ENCODE measurements at places on chromosomes 12 and 14. TPM values are rescaled to one million over a fixed set of nuclear protein-coding genes. Genes with fewer than 3 reads are reported as not detected.

The TESPA1 gene
- total RNA-seq = 86.5 TPM

The CLEC6A gene
- not detected for total RNA-seq

DNA sequence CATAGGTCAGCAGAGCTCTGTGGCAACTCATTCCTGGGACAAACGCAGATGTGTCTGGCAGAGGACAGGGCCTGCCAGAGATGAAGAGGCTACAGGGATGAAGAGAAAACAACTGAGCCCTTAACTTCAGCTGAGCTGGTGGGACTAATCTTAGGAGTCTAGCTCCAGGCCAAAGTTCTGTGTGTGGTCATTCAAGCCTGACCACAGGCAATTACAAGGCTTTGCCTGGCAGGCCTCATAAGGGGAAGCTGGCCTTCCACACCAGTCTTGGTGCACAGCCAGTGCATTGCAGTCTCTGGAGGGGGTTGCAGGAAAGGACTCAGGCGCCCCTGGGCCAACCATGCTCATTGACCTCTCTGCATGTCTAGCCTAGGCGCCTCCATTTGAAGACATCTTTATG is 127.6 kb upstream of the DAAM1 start:
- no peaks in the 10 kb centered on the region for H3K4me1 ChIP-seq
- DNase-seq = no peak
- H3K27ac ChIP-seq = no peak overlapping the region
- H3K36me3 ChIP-seq = no peaks in the 10 kb centered on the region
- no peak overlapping the region for H3K4me3 ChIP-seq

- H3K36me3 ChIP-seq = no peaks in the 10 kb centered on the region
- DNase-seq = no peak
- no peak overlapping the region for H3K4me3 ChIP-seq
- peaks cover 6% of the 10 kb centered on the region for H3K27me3 ChIP-seq
- peaks cover 4% of the 10 kb centered on the region for H3K4me1 ChIP-seq
- no peak overlapping the region for H3K27ac ChIP-seq
Observed at GRCh38 chr12:49939707-49940106, 10.8 kb upstream of the AQP2 start.

GRCh38 chr14:99616832-99617800 is 13.1 kb upstream of the CCDC85C start:
- no peak for DNase-seq
- H3K4me1 ChIP-seq = peaks cover 3% of the 10 kb centered on the region
- no peak overlapping the region for H3K27ac ChIP-seq
- no peak overlapping the region for H3K4me3 ChIP-seq
- no peaks in the 10 kb centered on the region for H3K36me3 ChIP-seq

GRCh38 chr12:230925-231671 is 17.1 kb upstream of the SLC6A12 start:
- DNase-seq = no peak
- H3K36me3 ChIP-seq = peaks cover 2% of the 10 kb centered on the region
- H3K27me3 ChIP-seq = peaks cover 9% of the 10 kb centered on the region

DNA sequence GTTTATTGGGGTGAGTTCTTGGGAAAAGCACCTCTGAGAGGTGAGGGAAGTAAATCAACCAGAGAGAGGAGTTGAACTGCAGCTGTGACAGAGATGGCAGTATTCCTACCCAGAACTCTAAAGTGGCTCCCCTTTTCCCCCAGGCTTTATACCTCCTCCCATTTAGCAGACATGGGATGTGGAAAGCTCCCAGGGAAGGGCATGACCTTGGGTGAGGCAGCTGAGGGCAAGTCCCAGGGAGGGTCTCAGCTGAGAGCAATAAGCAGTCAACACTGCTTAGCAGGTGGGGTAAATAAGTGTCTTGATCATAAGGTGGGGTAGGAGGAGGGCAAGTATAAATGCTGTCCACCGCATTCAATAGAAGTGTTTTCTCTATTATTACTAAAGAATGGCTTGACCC is 143.0 kb downstream of the AKAP6 start:
- no peak for DNase-seq
- no peaks in the 10 kb centered on the region for H3K27me3 ChIP-seq
- no peaks in the 10 kb centered on the region for H3K4me1 ChIP-seq
- H3K4me3 ChIP-seq = no peak overlapping the region
- no peak overlapping the region for H3K27ac ChIP-seq
- H3K36me3 ChIP-seq = no peaks in the 10 kb centered on the region

The POTEM gene
- total RNA-seq = not detected

DNA sequence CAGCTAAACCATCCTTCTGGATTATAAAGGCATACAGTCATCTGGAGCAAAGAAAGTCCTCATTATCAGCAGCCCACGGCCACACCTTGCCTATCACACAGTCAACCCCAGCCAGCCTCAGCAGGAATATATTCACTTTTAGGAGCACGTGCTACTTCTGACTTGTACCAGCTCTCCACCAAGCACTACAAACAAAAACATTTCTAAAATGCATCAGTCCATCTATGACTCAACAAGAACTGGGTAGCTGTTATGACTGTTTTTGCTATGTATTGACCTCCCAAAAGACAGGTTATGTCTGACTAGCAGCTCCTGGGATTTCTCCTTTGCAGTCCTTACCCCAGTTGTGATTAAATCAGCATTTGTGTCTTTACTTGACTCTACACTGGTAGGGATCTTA is 31.2 kb downstream of the NUAK1 start:
- H3K27me3 ChIP-seq = peaks cover 48% of the 10 kb centered on the region
- no peaks in the 10 kb centered on the region for H3K4me1 ChIP-seq
- H3K4me3 ChIP-seq = no peak overlapping the region
- H3K36me3 ChIP-seq = no peaks in the 10 kb centered on the region
- DNase-seq = no peak
- H3K27ac ChIP-seq = no peak overlapping the region

The RIMBP2 gene
- not detected for total RNA-seq

DNA sequence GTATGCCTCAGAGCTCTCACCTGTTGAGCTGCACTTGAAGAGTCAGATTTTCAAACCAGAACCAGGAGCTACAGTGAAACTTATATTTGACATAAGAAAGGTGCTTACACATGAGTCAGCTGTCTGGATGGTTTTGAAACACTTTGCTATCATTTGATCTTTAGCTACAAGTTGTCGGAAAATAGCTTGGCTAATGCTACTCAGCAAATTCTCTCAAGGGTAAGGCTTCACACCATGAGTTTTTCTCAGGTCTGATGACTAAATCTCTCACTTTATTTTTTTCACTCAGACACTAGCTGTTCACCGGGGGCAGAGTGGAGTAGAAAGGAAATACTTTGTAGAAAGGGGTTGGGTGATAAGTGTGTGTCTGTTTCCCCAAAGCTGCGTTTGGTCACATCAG is 171.8 kb downstream of the FLRT2 start:
- no peak overlapping the region for H3K4me3 ChIP-seq
- H3K36me3 ChIP-seq = no peaks in the 10 kb centered on the region
- H3K4me1 ChIP-seq = no peaks in the 10 kb centered on the region
- H3K27ac ChIP-seq = no peak overlapping the region
- H3K27me3 ChIP-seq = no peaks in the 10 kb centered on the region
- DNase-seq = no peak

DNA sequence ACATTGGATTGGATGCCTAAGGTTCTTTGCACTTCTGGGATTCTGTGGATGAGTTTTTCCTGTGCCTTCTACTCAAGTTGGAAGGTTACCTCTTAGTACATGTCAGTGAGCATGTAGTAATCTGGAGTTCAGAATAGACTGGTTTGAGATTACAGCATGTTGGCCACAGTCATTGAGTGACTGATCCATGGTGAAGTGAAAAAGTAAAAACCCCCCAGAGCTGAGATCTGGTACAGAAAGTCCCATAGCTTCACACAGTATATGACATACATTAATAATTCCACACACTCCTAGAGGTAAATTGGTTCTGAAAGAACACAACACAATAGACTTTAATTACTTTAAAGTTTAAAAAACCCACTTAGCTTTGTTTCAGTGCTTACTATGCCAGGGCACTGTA is 11.9 kb upstream of the CCND2 start:
- no peak overlapping the region for H3K4me3 ChIP-seq
- peaks cover 9% of the 10 kb centered on the region for H3K36me3 ChIP-seq
- no peak for DNase-seq
- peak overlapping the region; percentile 43 for H3K27ac ChIP-seq
- H3K4me1 ChIP-seq = peaks cover 16% of the 10 kb centered on the region

The ACOT4 gene
- total RNA-seq = 4.4 TPM

- peaks cover 16% of the 10 kb centered on the region for H3K4me1 ChIP-seq
- no peak overlapping the region for H3K4me3 ChIP-seq
- no peaks in the 10 kb centered on the region for H3K27me3 ChIP-seq
- H3K36me3 ChIP-seq = peaks cover 6% of the 10 kb centered on the region
- DNase-seq = no peak
Observed at GRCh38 chr12:95470300-95470699, 3.7 kb upstream of the METAP2 start.

DNA sequence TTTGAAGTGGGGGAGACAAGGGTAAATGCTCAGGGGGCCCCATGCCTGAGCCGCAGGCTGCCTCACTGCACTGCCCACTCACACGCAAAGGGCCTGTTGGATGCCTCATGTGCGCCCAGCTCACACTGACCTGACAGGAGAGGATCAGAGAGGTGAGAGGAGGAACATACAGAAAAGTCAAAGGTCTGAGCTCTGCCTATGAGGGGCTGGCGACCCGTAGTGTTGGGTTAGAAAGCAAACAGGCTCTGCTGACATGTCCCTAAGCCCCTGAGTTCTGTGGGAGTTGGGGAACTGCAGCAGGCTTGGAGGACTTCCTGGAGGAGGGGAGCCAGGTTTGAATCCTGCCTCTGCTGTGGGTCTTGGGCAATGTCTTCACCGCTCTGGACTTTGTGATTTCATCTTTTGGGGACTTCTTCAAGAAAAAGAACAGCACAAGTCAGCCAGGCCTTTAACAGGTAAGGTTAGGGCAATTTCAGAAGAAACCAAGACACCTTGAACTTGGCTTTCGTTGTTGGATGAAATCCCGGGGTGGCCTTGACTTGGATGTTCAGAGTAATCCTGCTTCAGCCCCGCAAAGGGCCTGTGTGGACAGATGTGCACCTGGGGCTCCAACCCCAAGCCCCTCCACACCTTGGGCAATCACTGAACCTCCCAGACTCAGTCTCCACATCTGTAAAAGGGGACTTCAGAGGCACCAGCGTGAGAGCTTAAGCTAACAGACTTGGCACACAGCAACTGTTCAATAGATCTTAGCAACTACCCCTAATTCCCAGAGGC is 116.8 kb downstream of the SCARB1 start:
- peaks cover 14% of the 10 kb centered on the region for H3K4me1 ChIP-seq
- no peak overlapping the region for H3K27ac ChIP-seq
- H3K36me3 ChIP-seq = no peaks in the 10 kb centered on the region
- no peak for DNase-seq
- H3K27me3 ChIP-seq = peaks cover 32% of the 10 kb centered on the region

DNA sequence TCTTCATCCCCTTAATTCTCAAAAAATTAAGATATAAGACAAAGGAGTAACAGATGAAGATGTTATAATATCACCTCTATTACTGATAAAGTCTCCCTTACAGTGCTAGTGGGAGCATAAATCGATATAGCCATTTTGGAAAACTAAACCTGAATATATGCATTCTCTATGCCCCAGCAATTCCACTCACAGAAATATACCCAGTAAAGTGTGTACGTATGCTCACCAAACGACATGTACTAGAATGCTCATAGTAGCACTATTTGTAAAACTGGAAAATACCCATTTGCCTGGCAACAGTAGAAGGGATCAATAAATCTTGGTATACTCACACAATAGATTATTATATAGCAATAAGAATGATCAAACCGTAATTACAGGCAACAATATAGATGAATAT is 44.0 kb upstream of the HIF1A start:
- no peaks in the 10 kb centered on the region for H3K36me3 ChIP-seq
- H3K4me3 ChIP-seq = no peak overlapping the region
- H3K27me3 ChIP-seq = no peaks in the 10 kb centered on the region
- H3K4me1 ChIP-seq = peaks cover 40% of the 10 kb centered on the region

GRCh38 chr12:27252934-27253333 is 8.8 kb downstream of the STK38L start:
- peaks cover 2% of the 10 kb centered on the region for H3K36me3 ChIP-seq
- H3K4me1 ChIP-seq = peaks cover 39% of the 10 kb centered on the region
- no peak for DNase-seq
- H3K27me3 ChIP-seq = no peaks in the 10 kb centered on the region
- H3K27ac ChIP-seq = peak overlapping the region; percentile 0

The KRT77 gene
- total RNA-seq = not detected

GRCh38 chr12:47039756-47040155 is 39.7 kb upstream of the PCED1B start:
- no peak overlapping the region for H3K27ac ChIP-seq
- H3K4me1 ChIP-seq = peaks cover 15% of the 10 kb centered on the region
- DNase-seq = no peak
- no peaks in the 10 kb centered on the region for H3K36me3 ChIP-seq

GRCh38 chr12:131628023-131628740 is 82.7 kb upstream of the SFSWAP start:
- peak overlapping the region; percentile 98 for H3K27ac ChIP-seq
- peaks cover 40% of the 10 kb centered on the region for H3K27me3 ChIP-seq
- peaks cover 5% of the 10 kb centered on the region for H3K4me1 ChIP-seq
- H3K4me3 ChIP-seq = no peak overlapping the region
- H3K36me3 ChIP-seq = peaks cover 2% of the 10 kb centered on the region
- no peak for DNase-seq

- H3K27me3 ChIP-seq = peaks cover 9% of the 10 kb centered on the region
- no peak overlapping the region for H3K27ac ChIP-seq
- peak overlapping the region; percentile 62 for H3K4me3 ChIP-seq
- peaks cover 11% of the 10 kb centered on the region for H3K4me1 ChIP-seq
- no peaks in the 10 kb centered on the region for H3K36me3 ChIP-seq
- DNase-seq = no peak
Observed at GRCh38 chr12:52949413-52950331, 754 bp downstream of the KRT18 start.

The SERPINA12 gene
- total RNA-seq = not detected

- H3K27ac ChIP-seq = no peak overlapping the region
- no peaks in the 10 kb centered on the region for H3K27me3 ChIP-seq
- H3K4me1 ChIP-seq = no peaks in the 10 kb centered on the region
- H3K4me3 ChIP-seq = no peak overlapping the region
Observed at GRCh38 chr12:42446761-42447160, 120.8 kb downstream of the PPHLN1 start.

The LTBR gene
- total RNA-seq = 1.3 TPM

The DHRS4L2 gene
- 27.2 TPM for total RNA-seq

The CIROP gene
- not detected for total RNA-seq

The FAM234B gene
- total RNA-seq = 7.8 TPM

DNA sequence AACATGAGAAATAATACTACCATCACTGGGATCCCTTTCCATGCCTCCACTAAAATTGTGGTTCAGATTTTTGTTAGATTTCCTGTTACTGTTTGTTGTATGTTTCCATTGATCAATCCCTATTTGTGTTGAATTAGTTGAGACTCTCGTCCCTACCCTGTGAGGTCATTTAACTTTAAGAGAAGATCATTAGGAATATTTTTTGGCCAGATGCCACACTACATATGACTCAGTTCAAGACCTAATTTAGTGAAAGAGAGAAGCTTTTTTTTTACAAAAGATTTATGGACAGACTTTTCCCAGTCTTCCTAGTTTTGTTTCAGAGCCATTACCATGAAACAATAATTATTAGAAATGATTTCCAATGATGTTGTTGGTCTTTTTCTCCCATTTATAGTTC is 35.5 kb downstream of the CPSF6 start:
- H3K36me3 ChIP-seq = no peaks in the 10 kb centered on the region
- H3K27me3 ChIP-seq = no peaks in the 10 kb centered on the region
